ENCODE measurements at places on chromosomes 11 and 22.
A peak's percentile ranks its signal among the peaks of the same experiment; 100 is the strongest.

DNA sequence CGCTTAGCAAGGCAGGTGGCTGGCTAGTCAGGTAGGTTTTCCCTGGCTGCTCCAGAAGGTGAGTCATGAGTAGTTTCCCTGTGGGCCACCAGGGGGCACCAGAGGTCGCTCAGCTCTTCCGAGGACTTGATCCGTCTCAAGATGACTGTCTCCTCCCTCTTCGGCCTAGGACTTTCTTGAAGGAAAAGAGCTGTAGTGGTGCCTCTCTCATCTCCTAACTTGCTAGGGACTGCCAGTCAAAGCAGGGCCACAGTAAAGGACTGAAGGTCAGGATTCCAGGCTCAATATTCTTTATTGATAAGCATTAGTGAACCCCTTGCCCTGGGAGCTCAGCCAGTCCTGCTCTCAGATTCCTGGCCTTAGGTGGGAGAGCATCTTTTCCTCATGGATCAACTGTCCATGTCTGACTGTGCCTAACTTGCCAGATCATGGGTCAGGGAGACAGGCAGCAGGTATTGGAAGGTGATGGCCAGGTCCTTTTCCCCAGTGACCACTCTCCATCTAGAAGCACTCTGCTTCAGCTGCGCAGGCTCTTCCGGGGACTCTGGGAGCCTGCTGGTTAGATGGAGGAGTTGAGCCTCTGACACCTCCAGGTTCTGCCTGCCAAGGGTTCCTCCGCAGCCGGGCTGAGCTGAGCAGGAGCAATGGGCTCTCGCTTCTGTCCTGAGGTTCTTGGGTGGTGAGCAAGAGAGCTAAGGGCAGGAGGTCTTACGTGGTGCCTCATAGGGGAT lies 1.9 kb downstream of the POLD4 start:
- peak; percentile 81 for DNase-seq

DNA sequence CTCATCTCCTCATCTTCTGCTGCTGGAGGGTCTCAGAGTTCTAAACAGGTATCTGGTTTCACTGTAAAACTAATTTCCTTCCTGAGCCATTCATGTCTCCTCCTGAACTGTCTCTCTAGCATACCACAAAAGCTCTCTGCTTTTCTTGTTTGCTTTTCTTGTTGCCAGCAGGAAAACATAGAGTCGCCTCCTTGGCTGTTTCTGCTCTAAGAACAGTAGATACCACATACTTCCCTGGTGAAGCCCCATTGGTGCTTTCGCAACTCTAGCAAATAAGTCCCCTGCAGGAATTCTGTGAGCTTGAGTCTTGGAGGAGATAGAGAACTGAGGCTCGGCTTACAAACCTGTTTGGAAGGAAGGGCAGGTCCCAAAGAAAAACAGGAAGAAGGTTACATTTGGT lies 7.0 kb downstream of the DIXDC1 start:
- peak; percentile 93 for DNase-seq

GRCh38 chr22:42222140-42222539 lies 48.3 kb downstream of the TCF20 start:
- no peak for DNase-seq

GRCh38 chr11:34624069-34624468 lies 3.2 kb downstream of the EHF start:
- no peak for DNase-seq

GRCh38 chr22:21443057-21443734 lies 24.0 kb upstream of the TMEM191C start:
- no peak for DNase-seq

DNA sequence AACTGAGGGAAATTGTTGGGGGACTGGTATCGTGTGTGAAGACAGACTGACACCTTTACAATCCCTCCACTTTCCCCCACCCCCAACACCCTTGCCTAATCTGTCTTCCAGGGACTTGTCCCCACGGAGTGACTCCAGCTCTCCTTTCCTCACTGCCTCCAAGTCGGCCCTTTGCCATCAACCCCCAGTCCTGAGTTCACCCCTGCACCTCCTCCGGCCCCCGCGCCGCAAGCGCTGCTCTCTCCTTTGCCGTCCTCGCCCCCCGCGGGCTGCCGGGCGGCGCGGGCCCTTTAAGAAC lies 183 bp upstream of the ABCG4 start:
- DNase-seq, result no peak

- DNase-seq, result no peak
These were observed 1381.5 kb upstream of the TENM4 start for GRCh38 chr11:80822308-80822707.

DNA sequence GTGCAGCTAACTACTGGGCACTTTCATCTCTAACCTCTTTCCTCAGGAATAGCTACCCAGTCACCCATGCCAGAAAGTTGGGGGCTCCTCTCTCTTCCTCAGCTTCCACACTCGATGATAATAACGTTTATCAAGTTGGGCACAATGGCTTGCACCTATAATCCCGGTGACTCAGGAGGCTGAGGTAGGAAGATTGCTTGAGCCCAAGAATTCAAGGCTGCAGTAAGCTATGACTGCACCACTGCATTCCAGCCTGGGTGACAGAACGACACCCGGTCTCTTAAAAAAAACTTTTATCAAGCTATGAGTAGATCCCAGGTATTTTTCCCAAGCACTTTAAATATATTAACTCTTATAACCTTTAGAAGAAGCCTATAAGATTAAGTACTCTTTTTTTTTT lies 2.0 kb downstream of the SF3A1 start:
- DNase-seq, result no peak

- no peak for DNase-seq
These were observed 4.7 kb downstream of the RIBC2 start for GRCh38 chr22:45418056-45418769.

- no peak for DNase-seq
These were observed 8.0 kb downstream of the TUBGCP6 start for GRCh38 chr22:50236731-50237409.

- DNase-seq, result no peak
These were observed 1.2 kb downstream of the HIKESHI start for GRCh38 chr11:86303257-86303656.
